T-helper 17 cell (primary cell): ENCODE measurements at places on chromosomes 4 and X.
A peak's percentile ranks its signal among the peaks of the same experiment; 100 is the strongest.

DNA sequence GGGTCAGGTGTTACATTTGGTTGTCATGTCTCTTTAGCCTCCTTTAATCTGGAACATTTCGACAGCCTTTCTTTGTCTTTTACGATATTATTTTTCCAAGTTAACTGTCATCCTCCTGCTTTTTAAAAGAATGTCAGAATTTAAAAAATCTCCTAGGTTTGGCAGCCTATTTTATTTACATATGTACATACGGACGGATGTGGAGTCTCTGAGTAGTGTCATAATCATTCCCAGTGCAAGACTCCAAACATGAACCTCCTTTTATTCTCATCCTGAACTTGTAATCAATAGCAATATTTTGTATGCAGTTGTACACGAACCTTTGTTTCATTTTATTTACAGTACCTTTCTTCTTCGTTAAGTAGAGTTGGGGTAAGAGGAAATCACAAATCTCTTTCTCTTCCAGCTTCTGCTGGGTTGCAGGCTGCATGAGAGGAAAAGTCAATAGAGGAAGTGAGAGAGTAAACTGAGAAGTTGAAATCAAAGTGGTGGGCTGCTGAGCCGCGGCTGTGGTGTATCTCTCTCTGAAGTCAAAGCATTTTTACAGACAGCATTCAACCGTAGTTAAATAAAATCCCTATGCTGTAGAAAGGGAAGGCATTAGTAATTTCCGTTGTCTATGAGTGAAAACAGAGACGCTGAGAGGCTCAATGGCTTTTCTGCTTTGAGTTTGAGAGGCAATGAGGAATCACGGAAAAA, 53.9 kb upstream of the RPS6KA3 start:
- DNase-seq, result no peak

DNA sequence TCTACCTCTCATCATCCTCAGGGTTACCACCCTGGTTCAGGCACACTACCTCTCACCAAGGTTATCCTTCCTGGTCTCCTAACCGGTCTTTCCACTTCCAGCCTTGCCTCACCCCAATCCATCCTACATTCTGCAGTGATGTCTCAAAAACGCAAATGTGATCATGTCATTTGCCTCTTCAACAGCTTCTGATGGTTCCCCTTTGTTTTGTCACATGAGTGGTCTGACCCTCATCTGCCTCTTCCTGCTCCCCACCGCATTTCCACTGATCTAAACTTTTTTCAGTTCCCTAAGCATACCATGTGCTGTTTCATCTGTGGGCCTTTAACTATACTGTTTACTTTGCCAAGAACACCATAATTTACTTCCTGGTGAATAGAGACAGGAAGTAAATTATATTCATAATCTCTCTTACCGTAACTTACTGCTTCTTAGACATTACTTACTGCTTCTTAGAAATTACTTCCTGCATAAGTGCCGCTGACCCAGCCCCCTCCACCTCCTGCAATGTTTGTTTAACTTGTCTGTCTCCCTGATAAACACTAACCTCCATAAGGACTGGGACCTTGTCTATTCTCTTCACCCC, 27.1 kb upstream of the NSUN7 start:
- no peak for DNase-seq

DNA sequence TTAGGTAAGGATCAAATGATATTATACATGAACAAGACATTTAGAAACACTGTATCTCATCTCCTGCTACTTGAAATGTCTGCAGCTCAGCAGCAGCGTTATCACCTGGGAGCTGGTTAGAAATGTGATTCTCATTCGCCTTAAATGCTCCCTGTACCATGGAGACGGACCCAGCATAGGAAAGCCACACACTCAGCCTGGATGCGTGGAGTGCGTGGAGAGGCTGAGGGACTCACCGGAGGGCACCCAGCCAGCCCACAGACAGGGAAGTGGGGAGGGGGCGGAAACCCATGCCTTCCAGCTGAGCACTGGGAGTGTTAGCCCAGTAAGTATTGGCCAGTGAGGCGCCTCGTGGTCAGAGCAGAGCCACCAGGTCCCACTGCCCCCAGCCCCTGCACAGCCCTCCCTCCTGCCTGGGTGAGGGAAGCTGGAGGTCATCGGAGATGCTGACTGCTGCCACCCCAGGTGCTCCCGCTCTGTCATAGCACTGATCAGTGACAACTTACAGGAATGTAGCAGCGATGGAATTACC, 15.2 kb downstream of the SUPT20HL1 start:
- DNase-seq, result no peak

GRCh38 chrX:47843363-47843762, 6.7 kb downstream of the ZNF81 start:
- no peak for DNase-seq

DNA sequence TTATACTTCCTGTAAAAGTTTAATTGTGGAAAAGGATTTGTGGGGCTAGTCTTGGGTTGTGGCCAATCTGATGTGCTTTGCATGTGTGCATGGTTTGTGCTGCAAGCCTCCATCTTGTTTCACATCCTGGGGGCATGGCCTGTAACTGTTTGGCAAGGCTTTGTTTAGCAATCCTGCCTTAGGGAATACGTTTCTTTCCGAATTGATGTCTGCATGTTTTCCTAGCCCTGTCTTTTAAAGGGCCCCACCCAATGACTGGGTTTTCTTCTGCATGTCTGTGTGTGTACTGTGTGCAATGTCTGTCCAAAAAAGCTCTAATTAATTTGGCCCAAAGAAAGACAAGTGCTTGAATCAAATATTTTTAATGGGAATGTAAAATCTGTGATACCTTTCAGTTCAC, 74.6 kb upstream of the MID1IP1 start:
- DNase-seq, result no peak

- no peak for DNase-seq
Measured at GRCh38 chr4:149987330-149988086, 90.7 kb upstream of the DCLK2 start.

- no peak for DNase-seq
Measured at GRCh38 chrX:10282490-10282889, 125.7 kb downstream of the CLCN4 start.

- no peak for DNase-seq
Measured at GRCh38 chr4:105496899-105497298, 23.0 kb upstream of the PPA2 start.

GRCh38 chrX:80766916-80767315, 42.8 kb downstream of the BRWD3 start:
- DNase-seq, result no peak

GRCh38 chr4:108351791-108352190, 183.1 kb upstream of the LEF1 start:
- DNase-seq, result no peak

- no peak for DNase-seq
Measured at GRCh38 chr4:112732142-112732541, 95.2 kb downstream of the LARP7 start.

GRCh38 chr4:108172753-108173598, 4.2 kb upstream of the LEF1 start:
- DNase-seq, result peak; percentile 53

DNA sequence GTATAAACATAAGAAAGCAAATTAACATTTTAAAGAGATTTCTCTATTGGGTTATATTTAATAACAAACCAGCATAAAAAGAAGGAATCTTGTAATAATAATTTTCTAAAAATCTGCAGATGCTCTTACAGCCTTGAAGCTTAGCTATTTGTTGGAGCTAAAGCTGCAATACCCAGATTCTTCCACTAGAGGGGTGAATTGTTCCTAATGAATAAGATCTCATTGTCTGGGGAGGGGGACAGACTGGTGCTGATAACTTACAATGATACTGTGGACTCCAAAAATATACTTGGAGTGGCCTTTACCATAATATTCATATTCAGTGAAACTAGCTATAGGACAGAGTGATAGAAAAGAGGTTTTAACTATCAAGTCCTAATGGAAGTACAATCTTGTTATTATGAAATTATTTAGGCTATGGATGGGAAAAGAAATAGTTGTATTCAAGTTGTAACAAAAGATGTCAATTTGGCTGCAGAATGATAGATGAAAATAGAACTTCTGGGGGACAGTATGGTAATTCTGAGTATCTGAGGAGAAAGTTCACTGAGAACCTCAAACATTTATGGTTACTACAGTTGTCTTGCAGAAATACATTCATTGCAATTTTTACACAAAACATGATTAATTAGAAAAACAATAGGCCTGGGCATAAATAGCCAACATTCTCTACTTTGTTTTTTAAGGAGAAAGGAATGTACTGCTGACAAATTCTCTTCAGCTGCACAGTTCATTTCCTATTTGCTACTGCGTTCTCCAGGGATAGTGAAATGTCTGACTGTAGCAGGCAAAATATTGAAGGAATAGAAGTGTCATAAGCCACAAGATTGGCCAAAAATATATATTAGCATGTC, 443.3 kb downstream of the GBA3 start:
- no peak for DNase-seq

GRCh38 chr4:44760142-44760898, 34.0 kb upstream of the GNPDA2 start:
- DNase-seq, result no peak

DNA sequence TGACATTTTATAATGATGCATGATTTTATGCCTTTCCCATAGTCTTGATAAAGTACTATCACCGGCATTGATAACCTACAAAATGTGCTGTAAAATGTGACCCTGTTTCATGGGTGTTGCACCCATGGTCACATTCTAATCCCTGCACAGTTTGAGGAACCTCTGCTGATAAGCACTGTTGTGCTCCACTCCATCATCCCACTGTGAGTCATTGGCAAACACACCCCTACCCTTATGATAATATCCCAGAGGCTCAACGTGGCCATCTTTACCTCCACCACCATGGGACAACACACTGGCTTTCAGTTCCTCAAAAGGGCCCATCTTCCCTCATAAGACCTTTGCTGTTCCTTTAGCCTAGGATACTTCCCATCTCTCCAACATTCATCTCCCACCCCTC, 32.0 kb upstream of the SGMS2 start:
- DNase-seq, result no peak

DNA sequence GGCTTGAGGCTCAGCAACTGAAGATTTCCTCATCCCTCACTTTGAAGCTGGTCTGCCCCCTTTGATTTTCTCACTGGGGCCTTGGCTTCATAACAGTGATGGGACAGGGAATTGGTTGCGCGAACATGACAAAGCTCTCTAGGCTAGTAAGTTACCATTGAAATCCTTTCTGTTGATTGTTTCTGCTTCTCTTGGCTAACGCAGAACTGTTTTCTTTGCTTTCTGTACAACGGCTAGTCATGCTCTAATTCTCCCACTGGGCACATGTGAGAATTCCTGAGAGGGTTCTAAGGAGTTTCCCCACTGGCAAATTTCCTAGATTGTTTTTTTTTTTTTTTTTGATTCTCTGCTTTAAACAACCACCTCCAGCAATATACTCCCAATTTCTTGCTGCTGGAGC, 738.6 kb downstream of the PCDH7 start:
- DNase-seq, result no peak

GRCh38 chrX:6990552-6991193, 156.8 kb upstream of the STS start:
- DNase-seq, result no peak

DNA sequence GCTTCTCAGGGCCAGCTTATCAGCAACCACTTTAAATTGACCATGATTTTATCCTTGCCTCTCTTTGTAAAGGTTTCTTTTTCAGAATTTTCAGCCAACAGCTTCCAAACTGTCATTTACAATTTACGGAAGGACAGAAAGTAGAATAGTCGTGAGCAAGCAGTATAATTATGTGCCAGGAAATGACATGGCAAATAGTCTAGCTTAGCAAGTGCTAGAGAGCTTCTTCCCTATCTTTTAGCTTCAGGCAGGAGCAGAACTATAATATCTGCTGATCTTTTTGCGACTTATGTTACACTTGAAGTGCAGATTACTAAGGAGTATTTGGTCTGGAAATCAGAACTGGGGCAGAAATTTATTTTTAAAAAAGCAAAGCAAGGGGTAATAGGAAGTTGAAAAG, 123.0 kb upstream of the AP1S2 start:
- DNase-seq, result no peak

GRCh38 chr4:60134099-60134498, 1066.0 kb upstream of the ADGRL3 start:
- DNase-seq, result no peak

DNA sequence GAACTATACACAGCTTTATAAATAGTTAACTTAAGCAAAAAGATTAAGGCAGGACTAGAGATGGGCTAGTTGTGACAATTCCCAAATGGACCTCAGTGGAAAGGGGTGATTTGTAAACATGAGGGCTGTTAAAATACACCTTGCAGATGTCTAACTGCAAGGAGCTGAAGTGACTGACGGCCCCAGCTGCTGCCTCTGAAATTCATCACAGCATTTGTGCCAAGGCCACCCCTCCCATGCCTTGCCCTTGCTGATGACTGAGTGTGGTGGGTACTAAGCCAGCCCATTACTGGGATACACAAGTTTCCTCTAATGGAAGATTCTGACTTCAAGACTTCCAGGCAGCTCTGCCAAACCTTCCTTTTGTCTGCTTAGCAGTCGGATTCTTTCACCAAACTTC, 23.7 kb upstream of the EGFL6 start:
- no peak for DNase-seq

DNA sequence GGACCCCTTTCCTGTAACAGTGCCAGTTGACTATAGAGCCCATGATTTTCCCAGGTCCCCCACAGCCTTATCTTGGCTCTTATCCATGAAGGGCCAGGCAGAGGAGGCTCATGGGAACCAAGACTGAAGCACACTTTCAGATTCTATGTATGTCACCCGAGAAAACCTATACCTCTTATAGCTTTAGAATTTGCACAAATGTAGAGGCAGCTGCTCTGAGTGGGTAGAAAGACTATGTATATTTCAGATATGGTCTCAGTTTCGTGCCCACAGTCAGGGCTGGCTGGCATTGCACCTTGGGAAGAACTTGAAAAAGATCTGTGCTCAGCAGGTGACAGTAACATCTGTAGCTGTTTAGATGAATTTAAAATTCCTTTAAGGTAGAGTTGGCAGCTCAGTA, 8.3 kb upstream of the LNX1 start:
- no peak for DNase-seq

GRCh38 chrX:120144178-120144844, 14.1 kb upstream of the RHOXF2 start:
- no peak for DNase-seq

- DNase-seq, result no peak
Measured at GRCh38 chrX:105116486-105116885, 104.0 kb downstream of the TEX13A start.

GRCh38 chr4:9906996-9907395, 114.3 kb downstream of the SLC2A9 start:
- no peak for DNase-seq

- no peak for DNase-seq
Measured at GRCh38 chr4:182923366-182923765, 6.2 kb upstream of the DCTD start.

- DNase-seq, result no peak
Measured at GRCh38 chrX:8390771-8391170, 73.9 kb upstream of the VCX3B start.

GRCh38 chr4:182404376-182404775, 161.2 kb downstream of the TENM3 start:
- DNase-seq, result no peak

DNA sequence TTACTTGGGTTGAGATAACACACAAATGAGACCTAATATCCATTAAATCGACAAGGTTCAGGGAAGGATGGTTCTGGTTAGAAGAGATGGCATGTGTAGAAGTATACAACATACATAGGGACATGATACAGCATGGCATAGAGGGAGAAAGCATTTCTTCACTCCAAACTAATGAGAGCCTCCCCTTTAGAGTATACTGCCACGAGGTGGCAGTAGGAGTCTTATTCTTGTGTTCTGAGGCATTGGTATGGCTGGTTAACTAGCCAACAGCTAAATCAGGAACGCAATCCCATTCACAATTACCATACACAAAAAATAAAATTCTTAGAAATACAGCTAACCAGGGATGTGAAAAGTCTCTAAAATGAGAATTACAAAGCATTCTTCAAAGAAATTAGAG, 29.1 kb upstream of the TRO start:
- peak; percentile 17 for DNase-seq
